ENCODE measurements at places on chromosomes 12 and 14.

DNA sequence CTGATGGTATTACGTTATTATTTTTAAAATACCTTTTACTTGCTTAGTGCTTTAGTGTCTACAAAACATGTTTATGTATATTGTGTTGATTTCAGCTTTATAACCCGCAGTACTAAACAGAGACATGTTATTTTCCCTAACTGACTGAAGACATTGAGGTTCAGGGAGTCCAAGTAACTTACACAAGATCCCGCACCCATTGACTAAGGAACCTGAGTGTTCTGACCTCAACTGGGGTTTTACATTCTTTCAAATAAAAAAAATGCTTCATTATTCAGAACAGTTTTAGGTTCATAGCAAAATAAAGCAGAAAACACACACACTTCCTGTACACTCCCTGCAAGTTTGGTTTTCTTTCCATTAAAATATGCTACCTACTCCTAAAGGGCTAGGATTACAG is 60.4 kb upstream of the METAP2 start:
- DNase-seq: no peak

- DNase-seq: peak; percentile 5
Observed at GRCh38 chr12:128905003-128905544, 51.8 kb downstream of the GLT1D1 start.

GRCh38 chr12:63036216-63036973 is 101.4 kb upstream of the PPM1H start:
- no peak for DNase-seq

- DNase-seq: no peak
Observed at GRCh38 chr14:97066068-97066899, 269.1 kb downstream of the VRK1 start.

DNA sequence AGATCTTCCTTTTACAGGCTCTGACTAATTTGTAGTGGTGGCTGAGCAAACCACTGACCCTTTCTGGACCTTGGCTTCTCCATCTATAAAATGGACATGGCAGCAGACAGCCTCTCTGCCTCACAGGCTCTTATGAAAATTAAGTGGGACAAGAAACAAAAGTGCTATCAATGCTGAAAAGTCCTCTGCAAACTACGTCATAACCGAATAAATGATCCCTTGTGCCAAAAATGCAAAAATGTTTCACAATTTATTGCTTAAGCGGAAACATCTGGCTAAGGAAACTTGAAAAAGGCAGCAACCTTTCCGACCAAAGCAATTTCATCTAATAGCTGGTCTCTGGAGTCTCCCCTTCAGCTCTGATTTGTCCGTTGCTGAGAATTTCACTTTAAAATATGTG is 108.5 kb upstream of the PLXNC1 start:
- no peak for DNase-seq

GRCh38 chr12:92416385-92416812 is 270.8 kb upstream of the BTG1 start:
- no peak for DNase-seq

GRCh38 chr14:95157048-95157326 is 342 bp downstream of the DICER1 start:
- DNase-seq: no peak

DNA sequence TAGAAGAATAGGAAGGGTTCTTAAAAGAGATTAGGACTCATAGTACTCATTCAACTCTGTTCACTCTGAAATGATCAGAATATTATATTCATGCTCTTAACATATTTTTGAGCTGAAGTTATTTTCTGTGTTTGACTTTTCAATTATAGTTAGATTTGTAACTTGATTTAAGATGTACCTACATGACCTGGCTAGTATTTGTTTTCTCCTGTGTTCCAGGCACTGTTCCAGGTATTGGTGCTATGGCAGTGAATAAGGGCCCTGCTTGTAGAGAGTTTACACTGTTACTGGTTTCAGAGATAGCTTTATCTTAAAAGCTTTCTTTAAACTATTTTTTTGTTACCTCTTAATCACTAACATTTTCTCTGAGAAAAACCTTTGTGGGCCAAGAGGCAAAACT is 19.1 kb upstream of the SLC17A8 start:
- no peak for DNase-seq

GRCh38 chr14:23933742-23934128 is 19.8 kb upstream of the DHRS4 start:
- peak; percentile 79 for DNase-seq

DNA sequence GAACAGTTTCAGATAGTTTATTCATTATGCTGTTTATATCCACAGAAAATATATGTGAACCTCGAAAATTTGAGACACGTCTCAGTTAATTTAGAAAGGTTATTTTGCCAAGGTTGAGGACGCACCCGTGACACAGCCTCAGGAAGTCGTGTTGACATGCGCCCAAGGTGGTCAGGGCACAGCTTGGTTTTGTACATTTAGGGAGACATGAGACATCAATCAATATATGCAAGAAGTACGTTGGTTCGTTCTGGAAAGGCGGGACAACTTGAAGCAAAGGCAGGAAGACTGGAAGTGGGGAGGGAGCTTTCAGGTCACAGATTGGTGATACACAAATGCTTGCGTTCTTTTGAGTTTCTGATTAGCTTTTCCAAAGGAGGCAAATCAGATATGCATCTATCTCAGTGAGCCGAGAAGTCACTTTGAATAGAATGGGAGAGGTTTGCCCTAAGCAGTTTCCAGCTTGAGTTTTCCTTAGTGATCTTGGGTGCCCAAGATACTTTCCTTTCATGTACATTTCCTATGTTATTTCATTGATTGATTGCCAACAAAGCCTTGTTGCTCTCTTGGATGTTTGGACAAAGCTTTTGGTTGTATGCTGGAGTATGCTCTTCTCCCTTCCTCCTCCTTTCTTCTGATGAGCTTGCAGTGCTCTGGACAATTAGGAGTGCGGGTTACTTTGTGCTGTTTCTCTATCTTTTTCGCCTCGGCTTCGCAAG is 3.2 kb downstream of the SNAPC1 start:
- DNase-seq: no peak

- DNase-seq: no peak
Observed at GRCh38 chr12:26623136-26623535, 209.9 kb downstream of the ITPR2 start.

- DNase-seq: no peak
Observed at GRCh38 chr14:63524537-63525155, 18.5 kb downstream of the PPP2R5E start.

DNA sequence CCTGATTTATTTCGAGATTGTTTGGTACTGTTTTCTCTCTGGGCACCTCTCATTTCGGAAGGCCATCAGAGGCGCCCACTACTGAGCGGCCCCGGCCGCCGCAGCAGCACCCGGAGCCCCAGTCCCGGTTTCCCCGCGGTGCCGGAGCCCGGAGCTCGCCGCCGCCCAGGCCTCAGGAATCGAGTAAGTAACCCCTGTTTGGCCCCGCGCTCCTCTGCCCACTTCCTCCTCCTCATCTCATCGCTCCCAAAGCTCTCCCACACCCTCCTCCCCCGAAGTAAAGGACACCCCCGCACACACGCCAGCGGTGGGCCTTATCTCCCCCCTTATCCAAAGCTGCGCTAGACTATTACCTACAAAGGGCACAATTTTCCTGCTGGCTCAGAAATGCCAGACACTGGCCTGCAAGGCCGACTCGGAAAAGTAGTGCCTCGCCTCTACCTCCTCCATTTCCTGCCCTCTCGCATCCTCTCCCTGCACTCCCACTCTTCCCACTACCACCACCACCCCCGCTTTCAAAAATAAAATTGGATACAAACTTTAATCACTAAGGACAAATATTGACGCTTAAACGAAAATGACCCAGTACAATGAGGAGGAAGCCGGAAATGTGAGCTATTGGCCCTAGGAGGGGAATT is 637 bp upstream of the FOXG1 start:
- DNase-seq: no peak

DNA sequence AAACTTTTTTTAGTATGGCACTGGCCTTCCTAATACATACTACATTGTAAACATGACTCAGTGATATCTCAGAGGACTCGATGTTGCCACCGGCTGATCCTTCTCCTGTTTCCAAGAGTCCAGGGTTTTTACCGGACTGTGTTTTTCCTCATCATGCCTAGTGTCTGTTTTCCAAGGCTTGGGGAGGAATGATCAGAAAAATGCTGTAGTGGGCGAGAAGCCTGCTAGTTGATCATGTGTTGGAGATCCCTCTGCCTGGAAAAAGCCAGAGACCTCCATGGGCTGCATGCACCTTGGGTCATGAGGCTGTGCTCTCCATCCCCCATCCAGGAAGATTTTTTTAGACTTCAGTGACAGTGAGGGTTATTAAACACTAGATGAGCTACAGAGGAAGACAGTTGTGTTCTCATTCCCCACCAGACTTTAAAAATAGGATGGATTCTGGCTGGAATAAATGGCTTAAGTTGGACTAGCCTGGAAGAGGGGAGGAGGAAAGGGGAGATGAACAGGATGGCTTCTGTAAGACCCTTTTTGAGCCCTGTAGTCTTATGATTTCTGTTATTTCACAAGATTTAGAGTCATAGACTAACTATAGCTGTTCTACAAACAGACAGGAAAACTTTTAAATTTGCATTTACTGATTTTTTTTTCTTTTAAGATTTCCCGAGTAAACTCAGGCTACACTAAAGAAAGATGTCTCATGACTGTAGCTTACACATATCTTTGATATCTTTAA is 145.7 kb downstream of the SAMD4A start:
- DNase-seq: no peak

- DNase-seq: no peak
Observed at GRCh38 chr12:105574056-105574715, 243.7 kb downstream of the C12orf75 start.

GRCh38 chr14:23015618-23016017 is 5.7 kb upstream of the C14orf93 start:
- DNase-seq: no peak

DNA sequence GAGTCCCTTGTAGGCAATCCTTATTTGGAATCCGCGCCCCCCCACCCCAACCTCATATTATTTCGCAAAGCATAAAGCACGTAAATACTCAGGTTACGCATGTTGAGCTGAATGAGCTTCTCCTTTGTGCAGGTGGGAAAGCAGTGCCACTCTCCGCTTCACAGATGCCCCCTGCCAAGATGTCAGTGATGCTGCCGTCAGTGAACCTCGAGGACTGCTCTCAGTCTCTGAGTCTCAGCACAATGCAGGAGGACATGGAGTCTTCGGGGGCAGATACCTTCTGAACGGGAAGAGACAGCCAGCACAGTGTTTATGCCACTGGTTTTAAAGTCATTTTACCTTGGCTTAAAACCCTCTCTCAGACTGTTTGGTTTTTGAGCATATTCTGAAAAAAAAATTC is 90.1 kb upstream of the DACT1 start:
- DNase-seq: no peak

DNA sequence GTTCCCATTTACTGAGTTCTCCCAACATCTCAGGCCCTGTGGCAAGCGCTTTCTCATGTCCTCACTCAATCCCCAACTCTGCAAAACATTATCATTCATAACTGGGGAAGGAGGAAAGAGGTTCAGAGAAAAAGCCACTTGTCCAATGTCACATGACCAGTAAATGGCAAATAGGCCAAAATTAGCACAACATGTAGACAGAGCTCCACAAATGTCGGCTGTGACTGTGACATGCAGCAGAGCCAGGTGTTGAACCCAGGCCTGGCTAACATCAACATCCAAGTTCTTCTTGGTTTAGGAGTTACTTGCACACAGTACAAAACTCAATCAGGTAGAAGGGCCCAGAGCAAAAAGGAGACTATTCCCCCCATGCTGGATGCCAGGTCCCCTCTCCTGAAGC is 10.8 kb downstream of the KCTD10 start:
- no peak for DNase-seq

GRCh38 chr12:56193025-56193578 is 3.8 kb upstream of the SMARCC2 start:
- peak; percentile 81 for DNase-seq

- DNase-seq: no peak
Observed at GRCh38 chr12:120138366-120138765, 21.8 kb upstream of the RAB35 start.

- DNase-seq: no peak
Observed at GRCh38 chr12:2013086-2013485, 8.8 kb upstream of the DCP1B start.

DNA sequence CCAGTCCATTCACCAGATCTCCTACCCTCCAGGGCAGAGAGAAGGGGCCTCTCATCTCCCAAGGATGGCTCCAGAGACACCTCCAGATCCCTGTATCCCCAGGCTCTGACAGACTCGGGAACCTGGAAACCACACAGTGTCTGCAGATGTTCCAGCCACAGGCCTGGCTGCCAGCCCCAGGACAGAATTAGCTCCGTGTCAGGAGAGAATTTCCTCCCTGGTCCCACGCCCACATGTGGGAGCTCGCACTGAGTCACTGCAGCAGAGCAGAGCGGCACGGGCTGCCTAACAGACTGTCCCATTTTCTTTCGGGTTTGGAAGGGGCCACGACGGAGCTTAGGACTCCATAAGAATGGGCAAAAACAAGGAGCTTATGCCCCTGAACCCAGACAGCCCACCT is 33.6 kb downstream of the CMKLR1 start:
- no peak for DNase-seq

DNA sequence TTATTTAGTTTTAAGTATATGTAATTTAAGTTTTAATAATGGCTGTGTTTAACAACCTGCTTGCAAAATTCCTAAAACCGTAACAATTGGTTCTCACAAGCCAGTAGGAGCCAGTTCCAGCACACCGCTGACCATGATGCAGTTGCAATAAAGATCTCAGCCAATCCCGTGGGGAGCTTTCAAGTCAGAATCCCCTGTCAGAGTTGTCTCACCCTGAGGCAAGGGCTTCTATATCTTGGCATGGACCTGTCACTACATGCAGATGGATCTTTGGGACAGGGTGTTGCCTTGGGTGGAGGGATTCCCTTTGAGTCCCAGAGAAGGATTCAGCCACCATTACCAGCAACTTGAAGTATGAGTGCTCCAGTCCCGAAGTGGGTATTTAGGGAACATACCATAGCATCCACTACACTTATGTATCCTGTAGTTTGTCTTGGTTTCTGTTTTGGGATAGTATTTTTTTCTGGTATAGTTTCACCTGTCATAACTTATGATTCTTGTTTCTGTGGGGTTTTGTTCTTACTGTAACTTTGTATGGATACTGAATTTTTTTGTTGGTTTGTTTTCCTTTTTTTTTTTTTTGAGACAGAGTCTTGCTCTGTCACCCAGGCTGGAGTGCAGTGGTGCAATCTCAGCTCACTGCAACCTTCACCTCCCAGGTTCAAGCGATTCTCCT is 30.1 kb upstream of the LIMA1 start:
- no peak for DNase-seq

DNA sequence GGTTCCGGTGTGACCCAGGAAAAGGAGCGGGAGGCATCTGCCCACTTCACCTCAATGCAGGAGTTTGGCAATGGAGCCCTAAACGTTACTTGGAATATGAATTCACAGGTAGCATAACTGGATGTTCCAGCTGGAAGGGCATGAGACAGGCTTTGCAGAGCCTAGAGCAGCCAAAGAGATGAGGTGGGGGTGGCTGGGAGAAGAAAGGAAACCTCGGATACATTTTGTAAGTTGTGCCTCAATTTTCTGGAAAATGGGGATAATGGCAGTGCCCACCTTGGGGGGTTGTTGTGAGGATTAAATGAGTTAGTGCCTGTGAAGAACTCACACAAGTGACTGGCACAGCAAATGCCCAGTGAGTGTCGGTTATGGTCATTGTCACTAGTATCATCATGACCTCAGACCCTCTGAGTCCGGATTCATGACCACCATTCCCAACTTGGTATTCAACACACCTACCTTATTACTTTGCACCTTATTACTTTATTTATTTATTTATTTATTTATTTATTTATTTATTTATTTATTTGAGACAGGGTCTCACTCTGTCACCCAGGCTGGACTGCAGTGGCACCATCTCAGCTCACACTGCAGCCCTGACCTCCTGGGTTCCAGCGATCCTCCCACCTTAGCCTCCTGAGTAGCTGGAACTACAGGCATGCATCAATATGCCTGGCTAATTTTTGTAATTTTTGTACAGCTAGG is 56.0 kb downstream of the CLMN start:
- DNase-seq: no peak

GRCh38 chr12:110844551-110845338 is 2.0 kb upstream of the CCDC63 start:
- DNase-seq: no peak
